Endothelial cell (in vitro differentiated cells): ENCODE measurements at places on chromosomes 1 and 21.
A peak's percentile ranks its signal among the peaks of the same experiment; 100 is the strongest.

DNA sequence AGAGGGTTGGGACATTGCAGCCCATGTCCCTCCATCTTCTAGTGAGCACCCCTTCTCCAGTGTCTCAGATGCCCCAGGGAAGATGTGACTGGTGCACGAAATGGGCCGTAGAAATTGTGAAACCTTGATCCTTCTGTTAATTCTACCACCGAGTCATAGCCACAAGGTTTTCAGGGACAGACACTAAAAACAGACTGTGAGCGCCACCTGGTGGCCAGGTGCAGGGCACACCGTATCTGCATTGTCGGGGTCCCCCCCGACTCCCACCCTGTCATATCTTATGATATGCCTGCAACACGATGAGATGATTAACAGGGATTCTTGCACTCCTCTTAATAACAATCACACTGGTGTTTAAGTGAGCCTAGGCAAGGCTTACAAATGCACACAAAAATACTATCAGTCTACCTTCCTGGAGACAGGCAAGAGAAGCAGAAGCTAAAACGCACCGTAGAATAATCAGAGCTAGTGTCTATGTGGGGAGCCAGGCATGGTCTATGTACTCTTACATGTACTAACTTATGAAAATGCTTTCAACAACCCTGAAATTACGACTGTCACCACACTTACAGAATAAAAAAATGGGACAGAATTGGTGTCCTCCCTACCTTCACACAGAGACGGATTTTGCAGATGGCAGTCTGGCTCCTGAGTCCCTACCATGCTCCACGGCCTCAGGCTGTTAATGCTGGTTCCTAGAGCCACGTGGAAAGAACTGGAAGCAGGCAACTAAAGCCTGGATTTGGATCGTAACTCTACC lies 57.9 kb downstream of the FHAD1 start:
- DNase-seq = peak; percentile 73

DNA sequence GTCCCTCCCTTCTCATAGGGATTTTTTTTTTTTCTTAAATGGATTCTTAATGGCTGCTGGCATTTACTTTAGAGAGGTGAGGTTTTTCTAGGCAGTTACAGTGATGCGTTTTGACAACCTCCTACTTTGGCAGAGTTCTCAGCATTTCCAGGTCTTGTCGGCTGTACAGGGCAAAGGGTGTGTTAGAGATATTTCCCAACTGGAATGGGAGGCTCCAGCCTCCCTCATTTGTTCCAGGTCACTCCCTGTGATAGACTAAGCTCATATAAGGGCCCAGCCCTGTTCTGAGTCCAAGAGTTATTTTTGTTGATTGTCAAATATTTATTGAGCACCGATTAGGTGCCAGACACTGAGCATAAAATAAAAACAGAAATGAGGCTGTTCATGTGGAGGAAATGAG lies 7.6 kb upstream of the XKR8 start:
- no peak for DNase-seq

DNA sequence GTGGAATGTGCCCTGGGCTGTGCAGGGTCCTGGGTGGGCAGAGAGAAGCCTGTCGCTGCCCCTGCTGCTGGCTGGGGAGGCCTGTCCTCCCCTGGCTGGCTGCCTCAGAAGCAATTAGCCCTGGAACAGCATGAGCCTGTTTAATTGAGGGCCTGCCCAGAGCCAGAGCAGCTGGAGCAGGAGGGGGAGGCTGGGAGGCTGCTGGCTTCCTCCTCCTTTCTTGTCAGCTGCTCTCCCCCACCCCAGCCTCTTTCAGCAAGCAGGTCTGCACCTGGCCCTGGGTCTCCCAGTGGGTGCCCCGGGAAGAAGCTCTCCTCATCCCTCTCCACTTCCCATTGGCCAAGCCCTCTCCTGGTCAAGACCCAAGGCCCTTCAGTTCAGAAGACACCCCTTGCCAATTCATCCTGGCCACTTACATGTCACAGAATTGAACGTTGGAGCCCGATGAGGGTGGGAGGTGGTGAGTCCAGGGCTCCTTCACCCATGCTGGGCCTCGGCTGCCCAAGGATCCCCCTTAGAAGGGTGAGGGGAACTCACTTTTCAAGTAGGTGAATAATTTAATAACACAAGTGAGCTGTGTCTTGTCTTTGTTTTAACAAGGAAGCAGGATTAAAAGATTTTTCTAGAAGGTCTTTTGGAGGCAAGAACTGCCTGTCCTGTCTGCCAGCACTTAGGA lies 13.2 kb downstream of the AMPD2 start:
- no peak for DNase-seq

DNA sequence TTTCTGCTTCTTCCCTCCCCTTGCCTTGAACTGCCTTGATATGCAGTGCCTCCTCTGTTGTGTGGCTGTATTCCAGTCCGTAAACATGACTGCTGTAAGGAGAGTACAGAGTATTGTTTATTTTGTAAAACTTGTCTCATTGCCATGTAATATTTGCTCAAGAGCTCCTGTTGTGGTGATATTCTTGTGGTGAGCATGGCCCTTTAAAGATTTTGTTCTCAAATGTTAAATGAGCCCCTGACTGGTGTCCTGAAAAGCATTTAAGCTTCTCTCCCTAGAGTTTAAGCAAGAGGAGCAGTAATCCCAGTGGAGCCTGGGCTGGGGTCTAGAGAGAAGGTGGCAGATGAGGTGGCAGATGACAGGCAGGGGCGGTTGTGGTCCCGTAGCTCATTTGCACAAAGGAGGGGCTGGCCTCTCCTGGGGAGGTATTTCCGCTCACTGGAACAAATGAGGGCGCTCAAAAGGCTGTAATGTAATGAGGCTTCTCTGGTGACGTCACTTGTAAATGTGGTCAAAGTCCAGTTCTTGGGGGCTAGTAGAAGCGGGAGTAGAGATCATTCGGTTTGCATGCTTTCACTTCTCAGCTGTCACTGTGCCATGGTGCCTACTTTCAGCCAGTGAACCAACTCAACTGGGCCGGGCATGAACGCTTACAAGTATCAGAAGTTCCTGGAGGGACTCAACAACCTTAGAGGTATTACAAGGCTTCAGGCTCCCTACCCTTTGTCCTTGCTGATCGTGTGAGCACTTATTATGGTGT lies 46.0 kb upstream of the MACF1 start:
- DNase-seq = no peak

DNA sequence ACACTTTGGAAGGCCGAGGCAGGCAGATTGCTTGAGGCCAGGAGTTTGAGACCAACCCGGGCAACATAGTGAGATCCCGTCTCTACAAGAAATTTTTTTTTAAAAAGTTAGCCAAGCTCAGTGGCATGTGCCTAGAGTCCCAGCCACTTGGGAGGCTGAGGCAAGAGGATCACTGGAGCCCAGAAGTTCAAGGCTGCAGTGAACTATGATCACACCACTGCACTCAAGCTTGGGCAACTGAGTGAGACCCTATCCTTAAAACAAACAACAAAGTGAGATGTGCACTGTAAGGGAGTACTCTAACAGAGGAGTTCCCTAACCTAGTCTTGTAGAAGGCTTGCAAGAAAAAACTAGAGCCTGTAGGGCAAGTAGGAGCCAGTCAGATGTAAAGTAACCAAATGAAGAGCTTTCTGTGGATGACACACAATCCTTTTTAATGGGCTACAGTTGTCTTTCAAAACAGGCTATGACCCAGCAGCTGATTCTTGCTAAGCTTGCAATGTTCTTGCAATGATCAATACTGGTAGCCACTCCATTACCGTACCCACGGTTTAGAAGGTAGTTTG lies 38.0 kb upstream of the SRP9 start:
- DNase-seq = no peak

- DNase-seq = no peak
Measured at GRCh38 chr1:228527596-228527995, 40.4 kb downstream of the RNF187 start.

GRCh38 chr21:33936301-33937038 lies 20.9 kb upstream of the ATP5PO start:
- no peak for DNase-seq

GRCh38 chr1:241271427-241271826 lies 85.6 kb downstream of the RGS7 start:
- no peak for DNase-seq

GRCh38 chr1:206713070-206713469 lies 28.4 kb downstream of the MAPKAPK2 start:
- DNase-seq = no peak

DNA sequence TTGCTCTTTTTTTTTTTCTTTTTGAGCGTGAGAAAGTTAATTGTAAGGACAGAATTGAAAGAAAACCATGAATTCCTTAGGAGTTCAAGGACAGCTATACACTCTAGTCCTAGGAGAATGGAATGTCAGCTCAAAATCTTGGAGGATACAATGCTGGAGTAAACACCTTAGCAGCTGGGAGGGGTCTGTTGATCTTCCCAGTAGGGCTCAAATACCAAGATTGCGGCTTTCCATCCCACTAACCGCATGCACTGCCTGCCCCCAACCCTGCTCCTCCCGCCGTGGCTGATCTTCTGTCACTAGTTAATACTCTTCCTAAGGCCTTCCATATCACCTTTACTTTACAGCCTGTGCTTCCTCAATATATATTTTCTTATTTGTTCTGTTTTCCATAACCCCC lies 2.6 kb upstream of the PDC start:
- DNase-seq = no peak

GRCh38 chr1:206859082-206859521 lies 6.3 kb upstream of the IL20 start:
- no peak for DNase-seq

GRCh38 chr1:8879922-8880676 lies 1.6 kb upstream of the ENO1 start:
- no peak for DNase-seq

- DNase-seq = no peak
Measured at GRCh38 chr21:29242201-29242600, 56.5 kb upstream of the BACH1 start.

- DNase-seq = no peak
Measured at GRCh38 chr1:191520345-191520744, 637.9 kb upstream of the RGS18 start.

GRCh38 chr1:203028784-203029553 lies 2.7 kb downstream of the PPFIA4 start:
- no peak for DNase-seq

DNA sequence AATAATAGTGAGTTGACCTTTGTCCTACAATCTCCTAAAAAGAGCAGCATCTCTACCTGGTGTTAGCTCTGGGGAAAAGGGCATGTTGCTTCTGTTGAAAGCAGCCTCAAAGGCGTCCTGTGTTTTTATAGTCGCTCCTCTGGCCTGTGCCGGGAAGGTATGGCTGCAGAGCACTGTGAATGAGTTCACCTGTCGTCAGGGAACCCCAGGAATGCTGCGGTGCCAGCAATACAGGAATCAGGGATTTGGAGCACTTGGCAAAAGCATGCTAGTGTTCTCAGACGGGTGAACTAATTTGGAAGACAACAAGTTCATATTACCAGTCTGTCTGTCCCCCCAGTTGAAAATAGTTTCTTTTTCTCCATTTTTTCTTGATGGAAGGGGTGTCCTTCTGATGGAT lies 60.3 kb upstream of the PGD start:
- no peak for DNase-seq

- DNase-seq = no peak
Measured at GRCh38 chr1:75097654-75098053, 36.5 kb upstream of the LHX8 start.

- DNase-seq = peak; percentile 26
Measured at GRCh38 chr1:8816831-8817411, 519 bp downstream of the RERE start.

GRCh38 chr1:26811057-26811456 lies 15.4 kb upstream of the ZDHHC18 start:
- DNase-seq = no peak

DNA sequence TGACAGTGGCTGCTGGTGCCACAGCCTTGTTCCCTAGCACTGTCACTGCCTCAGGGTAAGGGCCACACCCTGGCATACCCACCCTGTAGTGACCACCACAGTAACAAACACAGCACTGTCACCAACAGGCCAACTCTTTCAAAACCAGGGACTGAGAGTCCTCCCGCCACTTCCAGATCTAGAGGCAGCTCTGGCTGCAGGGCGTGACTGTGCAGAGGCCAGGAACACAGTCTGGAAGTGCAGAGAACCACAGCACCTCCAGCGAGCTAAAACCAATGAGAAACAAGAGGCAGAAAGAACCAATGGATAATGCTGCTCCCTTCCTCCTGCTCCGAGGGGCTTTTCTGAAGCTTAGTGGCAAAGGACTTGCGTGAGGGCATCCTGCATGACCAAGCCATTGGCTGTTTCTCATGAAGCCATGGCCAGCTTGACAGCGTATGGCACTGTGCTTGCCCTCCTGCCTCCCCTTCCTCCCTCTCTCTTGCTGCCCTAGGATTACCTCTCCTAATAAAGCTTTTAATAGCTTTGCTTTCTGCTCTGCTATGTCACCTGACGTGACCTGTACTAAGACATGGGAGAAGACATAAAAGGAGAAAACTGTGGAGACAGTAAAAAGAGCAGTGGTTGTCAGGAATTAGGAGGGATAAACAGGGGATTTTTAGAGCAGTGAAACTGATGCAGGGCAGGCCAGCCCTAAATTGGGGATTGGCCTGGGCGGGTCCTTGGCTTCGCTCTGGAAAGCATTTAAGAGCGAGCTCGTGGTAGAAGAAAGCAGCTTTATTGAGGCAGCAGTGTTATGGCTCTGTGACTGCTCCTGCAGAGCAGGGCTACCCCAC lies 7.2 kb downstream of the PARP1 start:
- DNase-seq = no peak

- no peak for DNase-seq
Measured at GRCh38 chr1:149846042-149846441, 53.3 kb upstream of the BOLA1 start.

DNA sequence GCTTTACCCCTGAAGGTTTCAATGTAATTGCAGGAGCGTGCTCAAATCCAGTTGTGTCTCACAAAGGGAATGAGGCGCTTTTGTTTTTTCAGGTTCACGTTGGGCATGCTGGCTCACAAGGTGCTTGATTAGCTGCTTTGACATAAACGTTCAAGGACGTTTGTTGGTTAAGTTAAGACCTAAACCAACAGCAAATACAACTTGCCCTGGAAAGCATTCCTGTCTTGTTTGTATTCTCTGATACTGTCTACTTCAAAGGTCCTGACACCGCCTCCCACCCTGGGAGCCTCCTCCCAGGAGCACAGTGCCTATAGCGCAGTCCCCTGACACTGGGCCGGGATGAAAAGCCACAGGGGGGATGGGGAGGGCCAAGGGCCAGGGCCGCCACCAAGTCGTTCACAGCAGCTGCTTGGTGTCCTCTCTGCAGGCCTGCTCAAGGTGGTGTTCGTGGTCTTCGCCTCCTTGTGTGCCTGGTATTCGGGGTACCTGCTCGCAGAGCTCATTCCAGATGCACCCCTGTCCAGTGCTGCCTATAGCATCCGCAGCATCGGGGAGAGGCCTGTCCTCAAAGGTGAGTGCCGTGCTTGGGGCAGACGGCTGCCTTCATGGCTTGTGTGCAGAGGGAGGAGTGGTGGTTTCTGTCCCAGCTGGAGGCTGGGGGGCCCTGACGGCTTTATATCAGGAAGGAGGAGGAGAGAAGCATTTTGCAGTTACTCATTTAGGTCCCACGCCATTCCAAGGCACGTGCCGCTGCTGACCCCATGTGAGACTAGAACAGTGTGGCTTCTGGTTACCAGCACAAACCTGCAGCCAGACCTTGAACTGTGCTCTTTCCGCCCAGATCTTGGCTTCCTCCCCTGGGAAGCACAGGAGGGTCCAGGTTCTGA lies 6.1 kb downstream of the FAM3B start:
- no peak for DNase-seq

GRCh38 chr1:179031284-179031683 lies 5.6 kb downstream of the FAM20B start:
- DNase-seq = no peak
